ENCODE measurements at places on chromosomes 2 and 18.

DNA sequence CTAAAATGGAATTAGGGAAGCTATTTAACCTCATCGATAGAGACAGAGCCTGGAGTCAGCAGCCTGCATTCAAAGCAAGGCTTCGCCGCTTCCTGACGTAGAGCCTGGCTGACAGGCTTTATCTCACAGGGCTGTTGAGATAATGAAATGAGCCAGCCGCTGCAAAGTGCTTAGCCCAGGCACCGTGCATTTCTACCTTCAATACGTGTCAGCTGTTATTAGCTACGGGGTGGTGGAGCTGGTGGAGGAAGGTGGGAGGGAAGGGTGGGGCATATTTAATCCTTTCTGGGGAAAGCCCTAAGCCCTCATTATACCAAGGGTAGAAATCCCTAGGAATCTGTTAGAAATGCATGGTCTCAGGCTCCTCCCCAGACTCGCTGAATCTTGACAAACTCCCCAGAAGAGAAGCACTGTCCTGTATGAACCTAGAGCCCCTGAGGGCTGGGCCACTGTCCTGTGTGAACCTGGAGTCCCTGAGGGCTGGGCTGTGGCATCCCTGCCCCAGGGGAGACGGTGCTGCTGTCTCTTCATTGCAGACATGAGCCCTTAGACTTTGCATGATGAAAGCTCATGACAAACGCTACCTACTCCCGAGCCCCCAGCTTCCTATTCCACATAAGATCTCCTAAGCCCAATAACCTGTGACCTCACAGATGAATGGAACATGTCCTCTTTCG lies 72.4 kb downstream of the ALPK2 start:
- no peak for DNase-seq

DNA sequence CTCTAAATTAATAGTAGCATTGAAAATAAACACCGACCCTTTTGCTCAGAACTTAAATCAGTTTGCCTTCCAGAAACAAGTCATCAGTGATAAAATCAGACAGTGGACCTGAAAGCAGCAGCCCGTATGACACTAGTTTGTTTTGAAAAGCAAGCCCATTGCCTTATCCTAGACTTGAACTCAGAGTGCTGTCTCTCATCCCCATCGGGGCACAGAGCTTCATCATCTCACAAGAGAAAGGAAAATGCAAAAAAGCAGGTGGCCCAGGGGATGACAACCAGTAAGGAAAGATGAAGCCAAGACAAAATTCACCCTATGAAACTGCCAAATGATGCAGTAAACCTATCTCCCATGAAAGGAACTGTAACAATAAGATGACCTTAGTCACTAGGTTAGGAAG lies 71.2 kb downstream of the CERKL start:
- DNase-seq, result no peak

DNA sequence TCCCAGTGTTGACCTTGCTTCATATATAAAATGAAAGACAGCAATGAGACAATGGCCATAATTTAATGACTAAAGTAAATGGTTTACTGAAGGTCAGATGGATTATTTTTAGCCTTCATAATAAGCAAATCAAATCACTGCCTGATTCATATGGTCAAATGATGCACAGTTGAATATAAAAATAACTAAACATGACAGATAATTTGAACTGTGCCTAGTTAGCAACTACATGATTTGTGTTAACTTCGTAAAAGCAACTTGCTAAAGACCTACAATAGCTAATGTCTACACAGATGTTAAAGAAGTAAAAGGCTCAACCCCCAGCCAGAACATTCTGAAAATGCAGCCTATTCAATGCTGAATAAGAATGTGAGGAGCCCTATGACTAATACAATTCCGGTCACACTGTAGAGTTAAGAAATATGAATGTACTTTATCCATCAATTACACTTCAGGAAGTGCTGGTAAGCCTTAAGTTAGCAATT lies 590.8 kb upstream of the CDH2 start:
- no peak for DNase-seq

DNA sequence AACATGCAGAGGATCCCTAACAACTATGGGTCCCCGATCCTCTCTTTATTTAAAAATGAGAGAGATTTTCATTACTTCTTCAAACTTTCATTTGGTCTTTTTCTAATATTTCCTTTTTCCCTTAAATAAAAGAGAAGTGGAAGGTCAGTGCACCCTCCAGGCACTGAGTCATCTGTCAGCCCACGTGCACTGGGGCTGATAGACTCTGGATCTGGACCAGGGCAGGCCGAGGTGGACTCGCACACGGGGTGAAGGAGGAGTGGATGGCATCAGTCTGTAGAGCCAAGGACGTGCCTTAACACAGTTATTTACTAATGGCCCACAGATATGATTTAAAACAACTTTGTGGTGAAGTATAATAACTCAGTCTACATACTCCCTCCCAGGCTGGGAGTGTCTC lies 214.4 kb upstream of the TMEM200C start:
- DNase-seq, result no peak

GRCh38 chr2:56713161-56713676 lies 529.4 kb downstream of the CCDC85A start:
- no peak for DNase-seq

DNA sequence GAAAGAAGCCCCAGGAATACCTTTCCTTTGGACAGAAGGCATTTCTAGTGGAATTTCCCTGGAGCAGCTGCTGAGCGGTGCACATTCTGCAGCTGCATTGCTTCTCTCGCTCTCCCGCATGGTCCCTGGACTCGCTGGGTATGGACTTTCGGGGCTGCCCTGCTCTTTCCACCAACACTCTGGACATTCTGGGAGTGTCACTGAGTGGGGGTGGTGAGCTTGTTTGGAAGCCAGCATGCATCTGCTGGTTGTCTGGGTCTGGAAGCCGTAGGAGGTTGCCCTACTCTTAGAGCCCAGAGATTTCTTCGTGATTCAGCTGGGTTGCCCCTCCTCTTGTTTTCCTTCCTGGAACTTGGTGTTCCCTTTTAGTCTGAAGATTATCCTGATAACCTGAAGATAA lies 52.6 kb downstream of the TWIST2 start:
- DNase-seq, result no peak

DNA sequence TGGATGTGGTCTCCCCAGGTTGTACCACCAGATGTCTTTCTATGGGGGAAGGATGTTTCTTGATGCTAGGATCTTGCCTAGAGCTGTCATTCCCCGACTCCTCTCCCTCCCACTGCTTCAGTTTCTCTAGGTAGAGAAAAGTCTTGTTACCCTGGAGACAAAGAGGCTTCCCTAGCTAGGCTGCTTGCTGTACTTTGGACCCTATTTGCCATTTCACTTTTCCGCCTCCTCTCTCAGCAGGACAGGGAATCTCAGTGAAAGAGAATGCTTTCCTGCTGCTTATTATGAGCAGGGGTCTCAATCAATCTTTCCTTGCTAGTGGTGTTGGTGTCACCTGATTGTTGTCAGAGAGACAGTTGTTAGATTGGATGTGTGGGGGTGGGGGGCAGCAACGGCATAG lies 818.8 kb upstream of the GYPC start:
- no peak for DNase-seq

- DNase-seq, result no peak
Measured at GRCh38 chr2:45938649-45939511, 287.4 kb downstream of the PRKCE start.

- DNase-seq, result no peak
Measured at GRCh38 chr18:58682429-58683069, 11.3 kb downstream of the MALT1 start.

GRCh38 chr2:101704816-101705578 lies 7.5 kb downstream of the MAP4K4 start:
- DNase-seq, result no peak

Measured in stimulated activated CD8-positive, alpha-beta memory T cell treated with anti-CD3 and anti-CD28 coated beads, Interleukin-4, amount 100 ng/mL, for 1 hour (primary cell).